ENCODE measurements at places on chromosomes 16 and 17.

DNA sequence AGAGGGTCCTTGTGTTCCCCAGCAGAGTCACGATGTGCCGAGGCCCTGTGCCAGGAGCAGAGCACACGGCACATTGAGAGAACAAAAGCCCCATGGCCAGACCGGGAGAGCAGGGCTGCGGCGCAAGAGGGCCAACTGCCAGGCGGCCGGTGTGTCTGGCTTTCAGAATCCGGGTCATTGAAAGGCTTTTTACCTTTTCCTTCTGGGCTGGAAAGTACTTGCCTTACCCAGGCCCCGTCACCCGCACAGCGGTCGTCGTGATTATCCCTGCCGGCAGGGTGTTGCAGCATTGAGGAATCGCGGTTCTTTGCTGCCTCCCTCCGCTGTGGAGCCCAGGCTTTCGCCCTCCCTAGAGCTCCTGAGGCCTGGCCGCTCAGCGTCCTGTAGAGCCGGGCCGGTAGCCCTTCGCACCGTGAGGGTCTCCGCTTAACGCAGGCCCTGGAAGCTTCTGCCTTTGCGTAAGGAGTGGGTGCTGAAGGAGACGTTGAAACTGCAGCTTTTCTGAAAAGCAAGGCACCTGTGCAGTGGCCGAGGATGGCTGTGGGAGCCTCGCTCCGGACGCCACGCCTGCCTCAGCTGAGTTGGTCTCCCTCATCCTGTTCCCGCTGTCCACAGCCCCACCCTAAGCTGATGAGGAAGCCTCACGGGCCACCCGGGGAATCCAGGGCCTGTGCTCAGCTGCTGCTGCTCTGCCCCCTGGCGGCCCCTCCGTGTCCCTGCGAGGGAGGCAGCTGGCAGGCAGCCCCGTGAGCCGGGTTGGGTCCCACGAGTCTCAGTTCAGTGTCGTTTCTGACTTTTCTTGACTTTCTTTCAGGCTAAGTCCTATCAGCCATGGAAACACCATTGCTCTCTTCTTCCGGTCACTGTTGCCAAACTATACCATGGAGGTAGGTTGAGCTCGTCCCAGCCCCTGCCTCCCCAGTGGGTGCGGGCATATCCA is 8.6 kb upstream of the MC1R start:
- DNase-seq = peak; percentile 67

GRCh38 chr16:55778757-55779156 is 54.1 kb downstream of the CES1 start:
- no peak for DNase-seq

GRCh38 chr16:17565605-17566004 is 94.8 kb upstream of the XYLT1 start:
- DNase-seq = no peak

GRCh38 chr16:80947708-80948625 is 58.7 kb downstream of the CMC2 start:
- no peak for DNase-seq

GRCh38 chr17:10081571-10082169 is 116.7 kb downstream of the GAS7 start:
- DNase-seq = no peak

DNA sequence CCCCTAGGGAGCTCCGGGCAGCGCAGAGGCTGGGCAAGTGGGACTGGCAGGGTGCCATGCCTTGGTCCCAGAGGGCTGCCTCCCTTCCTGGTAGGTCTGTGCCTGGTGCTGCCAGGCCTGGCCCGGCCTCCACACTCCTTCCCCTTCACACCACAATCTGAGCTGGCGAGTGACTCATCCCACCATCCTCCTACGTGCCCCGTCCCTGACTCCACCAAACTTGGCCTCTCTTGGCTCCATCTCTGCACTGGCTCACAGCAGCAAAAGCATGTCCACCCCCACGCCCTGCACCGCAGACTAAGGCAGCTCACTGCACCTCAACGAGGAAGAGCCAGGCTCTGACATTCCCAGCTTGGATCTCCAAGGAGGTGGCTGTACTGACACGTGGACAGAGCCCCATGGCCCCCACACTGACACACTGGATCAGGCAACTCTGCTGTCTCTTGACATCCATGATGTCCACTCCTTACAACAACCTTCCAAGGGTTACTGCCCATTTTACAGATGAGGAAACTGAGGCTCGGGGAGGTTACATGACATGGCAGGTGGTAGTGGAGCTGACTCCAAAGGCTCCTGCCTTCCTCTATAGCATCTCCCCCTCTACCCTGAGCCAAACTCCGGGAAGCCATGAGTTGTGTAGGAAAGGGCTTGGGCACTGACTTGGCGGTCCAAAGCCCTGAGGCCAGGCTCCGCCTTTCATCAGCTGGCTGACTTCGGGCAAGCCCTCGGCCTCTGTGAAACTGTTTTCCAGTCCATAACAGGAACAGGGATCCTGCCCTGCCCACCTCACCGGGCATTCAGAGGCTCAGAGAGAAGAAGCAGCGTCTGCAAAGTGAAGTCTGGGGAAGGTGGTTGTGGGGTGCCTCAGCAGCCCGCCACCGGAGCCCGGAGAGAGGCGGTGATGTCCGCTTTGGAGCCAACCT is 20.1 kb upstream of the KRT19 start:
- peak; percentile 50 for DNase-seq

DNA sequence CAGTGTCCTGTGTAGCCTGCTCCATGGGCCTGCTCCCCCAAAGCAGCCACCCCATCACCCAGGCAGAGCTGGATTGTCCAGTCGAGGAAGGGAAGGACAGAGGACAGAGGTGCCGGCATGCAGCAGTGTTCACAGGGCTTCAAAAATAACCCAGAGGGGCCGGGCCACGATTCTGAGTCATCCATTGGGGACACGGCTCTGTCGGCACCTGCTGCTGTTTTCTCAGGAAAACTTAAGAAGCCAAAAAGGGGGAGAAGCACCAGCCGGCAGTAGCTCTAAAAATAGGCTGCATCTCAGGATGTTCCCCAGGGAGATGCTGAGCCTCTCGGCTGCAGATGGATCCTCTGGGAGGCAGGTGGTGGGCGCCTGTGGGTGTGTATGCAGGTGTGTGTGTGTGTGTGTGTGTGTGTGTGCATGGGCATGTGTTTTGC is 1.6 kb downstream of the CA7 start:
- no peak for DNase-seq

DNA sequence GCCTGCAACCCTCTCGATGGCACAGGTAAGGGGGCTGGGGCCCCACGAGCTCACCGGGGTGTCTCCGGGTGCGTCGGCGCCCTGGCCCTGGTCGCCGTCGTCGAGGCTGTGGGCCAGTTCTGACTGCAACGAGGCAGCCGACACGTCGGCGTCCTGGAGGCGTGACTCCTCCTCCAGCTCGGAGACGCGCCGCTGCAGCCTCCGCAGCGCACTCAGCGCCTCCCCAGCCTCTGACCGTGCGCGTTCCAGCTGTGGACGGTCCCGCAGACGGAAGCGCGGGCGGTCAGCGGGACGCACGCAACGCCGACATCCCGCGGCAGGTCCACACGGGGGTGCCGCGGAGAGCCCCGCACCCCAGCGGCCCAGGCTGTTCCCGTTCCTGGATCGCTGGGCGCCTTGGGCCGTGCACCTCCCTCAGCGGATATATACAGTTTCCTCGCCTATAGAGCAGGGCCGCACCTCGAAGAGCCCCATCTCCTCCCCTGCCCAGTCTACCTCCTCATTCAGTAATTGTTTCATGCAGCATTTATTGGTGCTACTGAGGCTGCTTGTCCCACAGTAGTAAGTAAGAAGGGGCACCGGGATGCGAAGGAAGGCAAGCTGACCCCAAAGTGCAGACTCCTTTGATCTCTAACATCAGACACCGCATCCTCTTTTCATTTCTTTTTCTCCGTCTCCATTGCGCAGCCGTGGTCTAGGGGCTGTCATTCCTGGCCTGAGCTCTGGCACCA is 5.8 kb downstream of the THOC6 start:
- DNase-seq = peak; percentile 45

- DNase-seq = no peak
Observed at GRCh38 chr16:1108299-1109252, 12.5 kb upstream of the C1QTNF8 start.

GRCh38 chr16:1638757-1639156 is 26.6 kb downstream of the CRAMP1 start:
- no peak for DNase-seq

DNA sequence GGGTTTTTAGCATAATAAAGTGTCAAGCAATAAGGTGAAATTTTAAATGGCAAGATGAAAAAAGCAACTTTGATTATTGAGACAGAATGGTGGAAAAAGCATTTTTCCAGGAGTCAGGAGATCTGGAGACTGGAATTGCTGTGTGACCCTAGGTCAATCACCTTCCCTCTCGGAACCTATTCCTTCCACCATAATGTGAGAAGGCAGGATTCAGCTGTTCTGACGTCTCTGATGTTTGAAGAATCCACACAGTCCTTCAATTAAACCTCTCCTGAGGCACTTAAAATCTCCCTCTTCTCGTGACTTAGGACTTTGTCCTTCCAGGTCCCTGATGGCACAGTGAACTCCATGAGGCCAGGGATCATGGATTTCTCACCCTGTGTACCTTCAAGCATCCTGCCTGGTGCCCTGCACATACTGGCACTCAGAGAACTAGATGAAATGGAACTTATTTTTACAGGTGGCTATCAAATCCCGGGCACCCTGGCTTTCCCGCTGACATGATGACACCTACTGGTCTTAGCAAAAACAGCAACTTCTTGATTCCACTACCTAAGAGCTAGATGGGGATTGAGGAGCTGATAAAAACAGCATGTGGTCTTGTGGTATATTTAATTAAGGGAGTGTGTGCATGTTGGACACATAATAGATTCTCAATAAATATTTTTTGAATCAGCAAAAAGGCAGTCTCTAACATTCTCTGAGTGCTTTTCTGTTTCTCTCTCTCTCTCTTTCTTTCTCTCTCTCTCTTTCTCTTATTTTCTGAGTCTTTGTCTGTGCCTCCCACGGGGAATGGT is 2.3 kb upstream of the CCDC182 start:
- peak; percentile 20 for DNase-seq

GRCh38 chr17:54405826-54406225 is 494.8 kb upstream of the TOM1L1 start:
- no peak for DNase-seq

- peak; percentile 20 for DNase-seq
Observed at GRCh38 chr17:1109606-1110540, 69.9 kb downstream of the ABR start.

DNA sequence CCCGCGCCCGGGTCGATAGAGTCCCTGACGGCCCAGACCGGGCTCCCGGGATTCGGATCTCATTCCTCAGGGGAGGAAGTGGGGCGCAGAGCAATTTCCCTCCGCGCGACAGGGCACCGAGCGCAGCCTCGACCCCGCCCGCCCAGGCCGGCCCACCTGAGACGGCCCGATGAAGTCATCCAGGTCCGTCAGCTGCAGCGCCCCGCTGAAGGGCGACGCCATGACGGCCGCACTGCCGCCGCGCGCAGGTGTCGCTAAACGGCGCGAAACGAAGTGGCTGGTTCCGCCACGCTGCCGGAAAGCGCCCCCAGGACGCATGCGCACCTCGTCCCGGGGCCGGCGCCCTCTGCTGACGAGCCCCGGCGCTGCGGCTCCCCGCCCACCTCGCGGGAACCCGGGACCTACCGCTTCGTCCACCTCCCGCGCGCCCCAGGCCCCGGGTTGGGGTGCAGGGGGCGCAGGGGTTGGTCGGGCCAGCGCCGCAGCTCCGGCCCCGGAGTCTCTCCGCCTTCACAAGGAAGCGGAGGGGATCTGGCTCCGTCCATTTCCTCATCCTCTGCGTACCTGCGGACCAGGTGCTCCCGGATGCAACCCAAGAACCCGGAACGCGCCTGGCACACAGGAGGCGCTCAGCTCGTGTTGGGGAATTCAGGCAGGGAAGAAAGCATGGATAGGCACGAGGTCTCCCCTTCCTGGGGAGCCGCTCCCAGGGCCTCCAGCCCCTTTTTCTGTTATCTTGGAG is at the start of gene CIAO3:
Gene CIAO3, minus strand, starts transcription at position 234 of the 742 bp plus-strand sequence. Its CDS starts 12 bp downstream, at position 222.
- peak; percentile 92 for DNase-seq

- DNase-seq = no peak
Observed at GRCh38 chr16:17451843-17452242, 18.9 kb downstream of the XYLT1 start.

DNA sequence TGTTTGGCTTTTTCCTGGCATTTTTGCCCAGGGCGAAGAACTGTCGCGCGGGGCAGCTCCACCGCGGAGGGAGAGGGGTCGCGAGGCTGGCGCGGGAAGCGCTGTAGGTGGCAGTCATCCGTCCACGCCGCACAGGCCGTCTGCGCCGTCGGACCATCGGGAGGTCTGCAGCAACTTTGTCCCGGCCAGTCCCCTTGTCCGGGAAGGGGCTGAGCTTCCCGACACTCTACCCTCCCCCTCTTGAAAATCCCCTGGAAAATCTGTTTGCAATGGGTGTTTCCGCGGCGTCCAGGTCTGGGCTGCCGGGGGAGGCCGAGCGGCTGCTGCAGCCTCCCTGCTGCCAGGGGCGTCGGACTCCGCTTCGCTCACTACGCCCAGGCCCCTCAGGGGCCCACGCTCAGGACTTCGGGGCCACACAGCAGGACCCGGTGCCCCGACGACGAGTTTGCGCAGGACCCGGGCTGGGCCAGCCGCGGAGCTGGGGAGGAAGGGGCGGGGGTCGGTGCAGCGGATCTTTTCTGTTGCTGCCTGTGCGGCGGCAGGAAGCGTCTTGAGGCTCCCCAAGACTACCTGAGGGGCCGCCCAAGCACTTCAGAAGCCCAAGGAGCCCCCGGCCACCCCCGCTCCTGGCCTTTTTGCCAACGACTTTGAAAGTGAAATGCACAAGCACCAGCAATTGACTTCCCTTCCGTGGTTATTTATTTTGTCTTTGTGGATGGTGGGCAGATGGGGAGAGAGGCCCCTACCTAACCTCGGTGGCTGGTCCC is 2.3 kb upstream of the CBX4 start:
- no peak for DNase-seq

- no peak for DNase-seq
Observed at GRCh38 chr17:70181376-70181775, 12.0 kb downstream of the KCNJ2 start.

DNA sequence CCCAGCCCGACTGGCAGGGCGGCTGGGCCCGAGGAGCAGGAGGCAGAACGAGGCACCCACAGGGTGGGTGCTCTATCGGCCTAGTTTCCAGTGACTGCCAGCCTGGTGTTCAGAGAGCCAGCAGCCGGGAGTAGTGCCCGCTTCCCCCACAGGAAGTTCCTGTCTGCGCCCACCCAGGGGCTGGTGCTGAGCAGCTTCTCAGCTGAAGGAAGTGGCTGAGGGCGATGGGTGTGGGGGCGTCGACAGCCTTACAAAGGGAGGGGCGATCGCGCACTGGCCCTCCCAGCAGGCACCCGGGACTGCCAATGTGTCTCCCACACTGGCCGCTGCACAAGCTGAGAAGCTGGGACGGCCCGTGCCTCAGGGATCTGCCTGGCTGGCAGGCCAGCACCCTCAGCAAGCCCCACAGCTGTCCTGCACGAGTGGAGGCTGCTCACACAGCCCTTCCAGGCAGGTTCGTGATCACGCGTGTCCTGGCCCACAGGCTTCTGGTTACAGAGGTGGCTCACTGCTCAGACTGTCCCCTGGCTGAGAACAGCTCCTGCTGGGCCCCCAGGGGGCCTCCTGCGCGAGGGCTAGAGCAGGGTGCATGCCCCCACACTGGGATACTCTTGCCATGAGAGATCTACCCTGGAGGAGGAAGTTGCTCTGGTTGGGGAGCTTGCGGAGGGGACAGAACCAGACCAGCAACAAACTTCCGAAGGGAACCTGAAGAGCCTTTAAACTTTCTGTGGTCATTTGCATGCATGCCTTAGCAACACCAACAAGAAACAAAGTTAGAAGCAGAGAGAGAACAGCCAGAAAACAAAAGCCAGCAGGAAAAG is 2.5 kb downstream of the RNF166 start:
- peak; percentile 61 for DNase-seq

Data from stimulated activated CD4-positive, alpha-beta T cell treated with anti-CD3 and anti-CD28 coated beads, Interleukin-4, amount 100 ng/mL, for 4 hours (primary cell).